ENCODE measurements at places on chromosomes 3 and 15.

GRCh38 chr3:99911433-99911832, 93.8 kb downstream of the CMSS1 start:
- DNase-seq: peak; percentile 29

GRCh38 chr15:40847223-40847961, 3.5 kb downstream of the SPINT1 start:
- peak; percentile 51 for DNase-seq

DNA sequence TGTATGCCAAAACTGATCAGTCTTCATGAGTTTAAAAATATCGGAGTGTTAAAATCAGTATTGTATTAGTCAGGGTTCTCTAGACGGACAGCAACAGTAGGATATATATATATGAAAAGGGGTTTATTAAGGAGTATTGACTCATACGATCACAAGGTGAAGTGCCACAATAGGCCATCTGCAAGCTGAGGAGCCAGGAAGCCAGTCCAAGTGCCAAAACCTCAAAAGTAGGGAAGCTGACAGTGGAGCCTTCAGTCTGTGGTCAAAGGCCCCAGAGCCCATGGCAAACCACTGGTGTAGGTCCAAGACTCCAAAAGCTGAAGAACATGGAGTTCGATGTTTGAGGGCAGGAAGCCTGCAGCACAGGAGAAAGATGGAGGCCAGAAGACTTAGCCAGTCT, 391.0 kb upstream of the CADM2 start:
- no peak for DNase-seq

DNA sequence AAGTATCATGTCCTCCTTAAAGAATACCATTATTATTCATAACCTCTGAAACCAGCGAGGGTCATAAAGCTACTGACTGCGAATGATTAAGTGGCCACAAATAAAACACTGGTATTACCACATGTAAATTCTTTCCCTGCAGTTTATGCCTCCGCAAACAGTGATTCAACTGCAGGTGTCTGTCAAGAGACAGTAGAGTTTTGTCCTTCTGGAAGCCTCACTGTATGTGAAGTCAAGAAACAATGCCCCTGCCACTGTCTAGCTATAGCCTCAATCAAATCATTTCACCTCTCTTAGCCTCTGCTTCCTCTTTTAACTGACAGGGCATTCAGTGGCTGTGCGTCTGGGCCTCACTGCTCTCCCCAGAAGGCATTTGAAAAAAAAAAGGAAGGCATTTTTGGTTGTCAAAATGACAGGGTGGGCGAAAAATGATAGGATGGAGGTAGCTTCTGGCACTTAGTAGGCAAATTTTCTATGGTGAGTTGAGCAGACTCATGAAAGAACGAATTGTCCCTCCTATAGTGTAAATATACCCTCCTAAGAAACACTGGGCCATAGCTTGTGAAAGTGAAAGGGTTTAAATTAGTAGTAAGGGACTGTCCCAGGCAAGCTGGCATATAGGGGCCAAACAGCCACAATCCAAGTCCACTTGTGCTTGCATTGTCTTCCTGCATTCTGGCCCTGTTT, 66.7 kb downstream of the FILIP1L start:
- no peak for DNase-seq

DNA sequence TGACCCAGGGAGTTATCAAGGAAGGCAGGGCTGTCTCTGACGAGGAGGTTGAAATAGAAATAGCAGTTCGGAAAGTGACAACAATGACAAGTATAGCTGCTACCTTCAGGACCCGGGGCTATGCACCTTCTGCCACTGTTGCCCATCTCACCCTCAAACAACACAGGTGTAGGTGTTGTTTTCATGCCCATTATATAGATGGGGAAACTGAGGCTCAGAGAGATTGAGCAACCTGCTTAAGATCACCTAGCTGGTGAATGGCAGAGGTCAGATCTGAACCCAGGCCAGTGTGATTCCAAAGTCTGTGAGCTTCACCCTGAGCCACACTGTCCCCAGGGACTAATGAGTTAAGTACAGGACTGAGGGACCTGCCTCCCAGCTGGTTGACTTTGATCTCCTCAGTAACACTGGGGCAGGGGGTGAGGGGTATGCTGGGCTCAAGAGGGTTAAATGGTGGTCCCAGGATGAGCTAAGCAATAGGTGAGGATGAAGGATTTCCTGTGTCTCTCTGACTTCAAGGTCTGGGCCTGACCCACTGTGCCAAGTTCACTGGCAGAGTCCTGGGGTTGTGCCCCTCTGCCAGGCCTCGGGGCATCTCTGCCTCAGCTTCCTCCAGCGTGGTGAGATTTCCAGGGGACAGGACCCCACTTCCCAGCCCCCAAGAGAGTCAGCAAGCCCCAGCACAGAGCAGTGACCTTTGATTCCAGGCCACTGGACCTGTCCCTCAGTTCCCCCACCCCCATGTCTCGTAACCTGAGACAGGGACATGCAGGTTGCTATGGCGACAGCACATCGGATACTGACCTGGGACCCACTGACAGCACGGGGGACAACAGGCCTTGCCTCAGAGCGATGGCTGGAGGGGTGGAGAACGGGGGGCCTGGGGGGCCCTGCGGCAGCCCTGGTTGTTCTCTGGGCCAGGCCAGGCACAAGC, 35.0 kb downstream of the ATP2B2 start:
- peak; percentile 58 for DNase-seq

GRCh38 chr3:50171540-50172301, 16.6 kb downstream of the SEMA3F start:
- DNase-seq: no peak

- DNase-seq: no peak
Measured at GRCh38 chr3:45477838-45478237, 89.5 kb downstream of the LARS2 start.

GRCh38 chr15:100105101-100105500, 236.7 kb downstream of the ADAMTS17 start:
- DNase-seq: no peak
